ENCODE measurements at places on chromosomes 7 and 10. TPM values are rescaled to one million over a fixed set of nuclear protein-coding genes. Genes with fewer than 3 reads are reported as not detected.

GRCh38 chr7:134022286-134022911 is 104.7 kb upstream of the LRGUK start:
- H3K27me3 ChIP-seq: no peaks in the 10 kb centered on the region
- no peaks in the 10 kb centered on the region for H3K4me1 ChIP-seq
- H3K4me3 ChIP-seq: no peak overlapping the region
- H3K36me3 ChIP-seq: no peaks in the 10 kb centered on the region
- no peak overlapping the region for H3K27ac ChIP-seq

DNA sequence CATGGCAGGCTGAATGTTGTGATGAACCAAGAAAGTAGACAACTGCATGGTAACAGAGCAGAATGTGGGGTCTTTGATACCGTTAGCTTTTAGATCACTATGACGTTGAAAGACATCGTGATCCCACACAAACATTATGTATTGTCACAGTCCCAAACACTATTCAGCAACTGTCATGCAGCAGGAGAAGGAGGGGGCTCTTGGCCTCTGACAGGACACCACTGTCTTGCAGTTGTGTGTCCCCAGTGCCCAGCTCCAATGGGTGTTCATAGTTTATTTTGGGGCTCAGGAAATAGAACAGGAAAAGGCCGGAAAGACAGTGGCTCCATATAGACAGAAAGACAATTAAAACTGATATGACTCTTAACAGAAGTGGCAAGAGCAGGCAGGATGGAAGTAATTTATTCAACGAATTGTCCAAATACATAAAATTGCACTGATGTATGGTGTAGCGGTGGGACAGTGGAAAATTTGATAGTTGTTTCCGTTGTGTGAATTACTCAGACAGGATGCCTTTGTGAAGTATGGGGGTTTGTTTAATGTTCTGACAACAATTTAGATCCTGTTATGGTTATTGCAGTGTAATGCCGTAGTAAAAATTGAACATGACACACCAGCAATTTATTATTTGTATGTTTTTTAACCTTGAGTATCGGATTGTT is 292.0 kb downstream of the LRMDA start:
- H3K4me3 ChIP-seq: no peak overlapping the region
- H3K27ac ChIP-seq: no peak overlapping the region
- no peaks in the 10 kb centered on the region for H3K4me1 ChIP-seq
- H3K36me3 ChIP-seq: no peaks in the 10 kb centered on the region
- no peak for DNase-seq

DNA sequence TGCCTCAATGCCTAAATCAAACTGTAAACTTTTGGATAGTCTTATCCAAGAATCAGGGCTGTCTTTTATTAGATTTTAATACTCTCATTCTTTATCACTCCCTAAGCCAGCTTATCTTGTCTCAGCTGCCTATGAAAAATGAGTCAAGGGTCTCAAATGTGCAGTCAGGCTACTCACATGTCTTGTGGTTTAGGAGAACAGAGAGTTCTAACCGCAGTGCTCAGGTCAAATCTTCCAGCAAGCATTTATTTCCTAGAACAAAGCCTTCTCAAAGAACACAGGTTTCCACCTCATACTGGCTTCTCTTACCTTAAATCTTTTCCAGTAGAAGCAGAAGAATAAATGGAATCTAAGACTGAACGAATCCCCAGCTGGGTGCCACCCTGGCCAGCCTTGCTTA is 23.5 kb downstream of the HTR5A start:
- no peak overlapping the region for H3K4me3 ChIP-seq
- no peaks in the 10 kb centered on the region for H3K36me3 ChIP-seq
- H3K4me1 ChIP-seq: no peaks in the 10 kb centered on the region
- H3K27ac ChIP-seq: no peak overlapping the region
- H3K27me3 ChIP-seq: no peaks in the 10 kb centered on the region

DNA sequence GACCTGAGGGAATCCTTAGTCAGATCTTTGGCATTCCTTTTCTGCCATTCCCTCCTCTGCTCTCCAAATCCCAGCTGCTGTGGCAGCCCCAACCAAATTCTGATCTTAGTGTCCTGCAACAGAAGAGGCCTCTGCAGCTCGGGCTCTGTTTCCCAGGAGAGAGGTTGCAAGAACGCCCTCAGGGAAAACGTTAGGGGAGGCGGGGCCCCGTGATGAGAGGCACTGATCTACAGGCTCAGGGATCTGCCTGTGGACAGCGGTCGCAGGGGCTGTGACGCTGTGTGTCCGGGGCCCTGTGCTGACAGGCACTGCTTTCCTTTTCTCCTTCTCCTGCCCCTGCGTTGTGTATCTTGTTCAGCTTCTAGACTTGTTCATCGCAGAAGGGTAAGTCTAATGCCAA is 57.3 kb upstream of the DPYSL4 start:
- no peak overlapping the region for H3K4me3 ChIP-seq
- no peaks in the 10 kb centered on the region for H3K4me1 ChIP-seq
- H3K36me3 ChIP-seq: no peaks in the 10 kb centered on the region
- no peak for DNase-seq
- no peak overlapping the region for H3K27ac ChIP-seq
- H3K27me3 ChIP-seq: no peaks in the 10 kb centered on the region

GRCh38 chr7:103729026-103729425 is 260.4 kb downstream of the RELN start:
- no peak overlapping the region for H3K4me3 ChIP-seq
- H3K36me3 ChIP-seq: no peaks in the 10 kb centered on the region
- H3K27ac ChIP-seq: no peak overlapping the region
- no peak for DNase-seq
- no peaks in the 10 kb centered on the region for H3K27me3 ChIP-seq

GRCh38 chr10:30625080-30625479 is 4.5 kb downstream of the LYZL2 start:
- no peak overlapping the region for H3K4me3 ChIP-seq
- H3K27me3 ChIP-seq: no peaks in the 10 kb centered on the region
- no peak for DNase-seq
- H3K36me3 ChIP-seq: no peaks in the 10 kb centered on the region
- H3K4me1 ChIP-seq: no peaks in the 10 kb centered on the region

DNA sequence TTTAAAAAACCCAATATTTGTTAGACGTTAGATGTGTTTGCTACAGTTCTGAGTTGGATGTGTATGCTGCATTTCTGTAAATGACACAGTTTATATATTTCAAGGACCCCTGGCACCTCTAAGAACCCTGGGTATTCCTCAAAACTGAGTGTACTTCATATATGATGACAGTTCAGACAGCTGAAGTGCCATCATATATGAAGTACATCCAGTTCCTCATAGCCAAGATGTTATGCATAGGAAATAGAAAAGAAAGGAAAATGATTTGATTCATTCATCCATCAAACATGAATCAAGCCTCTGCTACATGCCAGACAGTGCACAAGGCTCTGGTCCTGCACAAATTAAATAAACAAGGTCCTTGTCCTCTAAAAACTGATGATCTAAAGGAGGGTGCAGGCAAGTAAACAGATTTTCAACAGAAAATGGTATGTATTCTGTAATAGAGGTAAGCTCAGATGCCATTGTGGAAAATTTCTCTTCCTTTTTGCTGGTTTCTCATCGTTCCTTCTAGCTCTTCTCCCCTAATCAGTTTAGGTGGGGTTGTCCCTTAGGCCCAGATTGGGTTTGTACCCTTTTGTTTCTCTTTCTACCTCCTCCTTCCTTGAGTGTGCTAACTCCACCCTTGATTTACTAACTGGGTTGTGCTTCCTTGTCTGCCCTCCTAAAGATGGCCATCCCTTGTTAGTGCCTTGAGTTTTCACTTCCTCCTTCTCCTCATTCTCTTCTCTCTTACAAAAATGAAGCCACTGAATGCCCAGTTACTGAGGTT is 25.3 kb upstream of the SMIM30 start:
- no peaks in the 10 kb centered on the region for H3K27me3 ChIP-seq
- H3K27ac ChIP-seq: no peak overlapping the region
- no peaks in the 10 kb centered on the region for H3K4me1 ChIP-seq
- no peak for DNase-seq
- no peak overlapping the region for H3K4me3 ChIP-seq
- H3K36me3 ChIP-seq: no peaks in the 10 kb centered on the region

DNA sequence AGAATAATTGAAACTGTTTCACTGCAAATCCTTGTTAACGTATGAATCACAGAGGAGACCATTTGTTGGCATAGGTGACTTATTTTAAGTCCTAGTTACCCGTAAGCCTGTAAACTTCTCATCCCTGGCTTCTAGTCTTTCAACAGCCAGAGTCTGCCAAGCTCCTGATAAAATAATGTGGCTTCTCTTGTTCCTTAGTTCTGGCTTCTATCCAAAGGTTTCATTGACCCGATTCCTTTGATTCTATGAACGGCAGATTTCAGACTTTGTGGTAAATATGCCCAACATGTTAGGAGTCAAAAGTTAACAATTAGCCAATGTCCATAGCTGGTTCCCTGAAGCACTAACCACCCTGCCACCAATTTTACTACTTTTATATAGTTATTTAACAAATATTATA is 23.3 kb downstream of the DNAH11 start:
- H3K27me3 ChIP-seq: no peaks in the 10 kb centered on the region
- no peak overlapping the region for H3K4me3 ChIP-seq
- DNase-seq: no peak

GRCh38 chr10:74206746-74207145 is 55.7 kb downstream of the ADK start:
- H3K4me1 ChIP-seq: no peaks in the 10 kb centered on the region
- no peaks in the 10 kb centered on the region for H3K27me3 ChIP-seq
- H3K4me3 ChIP-seq: no peak overlapping the region
- H3K27ac ChIP-seq: peak overlapping the region; percentile 76

Gene PRSS37
- total RNA-seq: not detected

Gene ECD
- total RNA-seq: 34.9 TPM

Gene ACSL5
- total RNA-seq: 13.3 TPM

Gene ITGB8
- total RNA-seq: 52.1 TPM

Gene ARMH3
- 27.4 TPM for total RNA-seq

Gene TRIM74
- 0.16 TPM for total RNA-seq
